PC-3 (cell line): ENCODE measurements at places on chromosomes 7 and 10. TPM values are rescaled to one million over a fixed set of nuclear protein-coding genes. Genes with fewer than 3 reads are reported as not detected.

The MYOZ1 gene
- total RNA-seq: 0.17 TPM in 1 of 2 replicates, not detected in the other

The CAMK1D gene
- total RNA-seq: 1.3 and 2.1 TPM in 2 replicates

The DENND2A gene
- 8.9 and 10.6 TPM in 2 replicates for total RNA-seq

The RBP3 gene
- total RNA-seq: not detected in 2 replicates

GRCh38 chr7:97541188-97541587, 190.7 kb upstream of the TAC1 start:
- no peak for DNase-seq

GRCh38 chr10:72552857-72553256, 73.0 kb downstream of the MICU1 start:
- DNase-seq: no peak

DNA sequence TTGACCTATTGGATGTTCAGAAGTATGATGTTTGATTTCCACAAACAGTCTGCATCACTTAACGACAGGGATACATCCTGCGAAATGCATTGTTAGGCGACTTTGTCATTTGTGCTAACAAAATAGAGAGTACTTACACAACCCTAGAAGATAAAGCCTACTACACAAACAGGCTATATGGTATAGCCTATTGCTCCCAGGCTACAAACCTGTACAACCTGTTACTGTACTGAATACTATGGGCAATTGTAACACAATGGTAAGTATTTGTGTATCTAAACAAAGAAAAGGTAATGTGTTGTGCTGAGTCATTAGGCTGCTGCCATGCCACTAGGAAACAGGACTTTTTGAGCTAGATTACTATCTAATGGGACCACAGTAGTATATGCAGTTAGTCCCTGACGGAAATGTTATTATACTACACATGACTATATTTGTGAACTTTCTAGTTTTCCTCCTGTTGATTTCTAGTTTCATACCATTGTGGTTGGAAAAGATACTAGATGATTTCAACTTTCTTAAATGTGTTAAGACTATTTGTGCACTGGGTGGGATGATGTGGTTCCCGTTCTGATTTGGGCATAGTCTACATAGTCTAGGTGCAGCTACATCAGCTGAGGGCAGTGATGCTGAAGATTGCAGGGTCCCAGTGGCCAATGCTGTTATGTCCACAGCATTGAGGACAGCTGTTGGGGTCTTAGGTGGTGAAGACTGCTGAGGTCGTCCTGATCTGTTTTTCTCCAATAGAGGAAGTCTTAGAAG, 161.7 kb downstream of the HTR7 start:
- peak; percentile 51 for DNase-seq

DNA sequence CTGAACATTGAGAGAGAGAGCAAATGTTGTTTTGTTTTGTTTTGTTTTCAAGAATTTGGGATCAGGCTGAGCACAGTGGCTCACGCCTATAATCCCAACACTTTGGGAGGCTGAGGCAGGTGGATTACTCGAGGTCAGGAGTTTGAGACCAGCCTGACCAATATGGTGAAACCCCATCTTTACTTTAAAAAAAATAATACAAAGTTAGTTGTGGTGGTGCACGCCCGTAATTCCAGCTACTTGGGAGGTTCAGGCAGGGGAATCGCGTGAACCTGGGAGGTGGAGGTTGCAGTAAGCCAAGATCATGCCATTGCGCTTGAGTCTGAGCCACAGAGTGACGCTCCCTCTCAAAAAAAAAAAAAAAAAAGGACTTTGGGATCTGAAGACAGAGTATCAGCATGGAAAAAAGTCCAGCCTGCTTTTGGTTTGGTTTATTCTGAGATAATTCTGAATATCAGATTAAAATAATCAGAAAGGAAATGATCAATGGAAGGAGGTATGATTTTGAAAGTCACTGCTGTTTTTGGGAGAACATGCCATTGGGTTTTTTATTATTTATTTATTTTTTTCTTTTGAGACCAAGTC, 1.9 kb upstream of the ITIH2 start:
- no peak for DNase-seq

DNA sequence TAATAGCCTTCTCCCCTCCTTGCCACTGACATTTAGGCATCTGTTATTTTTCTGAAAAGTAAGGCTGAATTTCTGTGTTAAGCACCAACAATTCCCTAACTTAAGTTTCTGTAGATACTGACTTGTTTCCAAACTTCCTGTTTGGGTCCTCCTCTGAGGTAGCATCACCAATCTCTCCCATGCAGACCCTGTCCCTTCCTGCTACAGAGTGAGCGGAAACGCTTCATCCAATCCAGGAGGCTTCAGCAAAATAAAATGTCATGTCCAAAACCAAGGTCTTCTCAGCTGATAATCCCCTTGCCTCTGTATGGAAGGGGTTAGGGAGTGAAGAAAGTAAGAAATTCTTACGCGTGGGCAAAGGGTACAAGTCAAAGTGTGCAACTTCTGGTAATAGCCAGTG, 29.9 kb downstream of the XPNPEP1 start:
- DNase-seq: no peak

GRCh38 chr7:134432296-134433152, 26.4 kb downstream of the AKR1B1 start:
- DNase-seq: peak; percentile 92

- peak; percentile 85 for DNase-seq
Observed at GRCh38 chr7:142774826-142775225, 4.1 kb downstream of the PRSS2 start.

GRCh38 chr10:28365840-28366239, 63.0 kb upstream of the MPP7 start:
- DNase-seq: no peak
